ENCODE measurements at places on chromosomes 5 and 9. TPM values are rescaled to one million over a fixed set of nuclear protein-coding genes. Genes with fewer than 3 reads are reported as not detected.

DNA sequence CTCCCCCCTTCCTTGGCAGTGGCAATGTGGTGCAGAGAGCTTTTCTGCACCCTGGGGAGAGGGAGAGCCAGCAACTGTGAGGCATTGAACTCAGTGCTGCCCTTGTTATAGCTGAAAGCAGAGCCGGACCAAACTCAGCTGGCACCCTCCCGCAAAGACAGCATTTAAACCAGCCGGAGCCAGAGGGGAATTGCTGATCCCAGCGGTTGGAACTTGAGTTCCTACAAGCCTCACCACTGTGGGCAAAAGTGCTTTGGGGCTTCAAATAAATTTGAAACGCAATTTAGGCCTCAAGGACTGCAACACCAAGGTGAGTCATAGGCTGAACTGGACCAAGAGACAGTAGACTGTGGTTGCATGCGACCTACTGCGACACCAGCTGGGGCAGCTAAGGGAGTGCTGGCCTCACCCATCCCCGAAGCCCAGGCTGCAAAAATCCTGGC is 207.6 kb upstream of the CDKN2B start:
- DNase-seq = no peak

- DNase-seq = no peak
Observed at GRCh38 chr5:151675611-151676313, 11.0 kb downstream of the SPARC start.

- DNase-seq = no peak
Observed at GRCh38 chr5:16744164-16744880, 127.5 kb upstream of the RETREG1 start.

DNA sequence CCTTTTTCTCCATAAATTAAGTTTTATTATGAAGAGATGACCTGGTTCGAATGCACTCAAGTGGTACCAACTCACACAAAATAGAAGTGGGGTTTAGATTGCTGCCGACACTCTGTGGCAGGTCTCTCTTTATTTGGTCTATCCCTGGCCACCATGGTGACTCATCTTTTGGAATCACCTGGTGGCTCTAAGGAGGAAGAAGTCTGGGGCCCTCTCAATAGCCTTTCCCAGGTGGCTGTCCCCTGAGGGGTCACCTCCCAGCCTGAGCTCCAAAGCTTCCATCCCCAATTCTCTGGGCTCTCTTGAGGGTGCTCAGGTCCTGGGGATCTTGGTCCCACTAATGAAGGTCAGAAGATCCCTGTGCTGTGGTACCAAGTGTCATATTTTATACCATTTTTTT is 136.8 kb downstream of the MVB12B start:
- no peak for DNase-seq

GRCh38 chr5:88092958-88093605 is 175.6 kb downstream of the TMEM161B start:
- DNase-seq = no peak

- DNase-seq = no peak
Observed at GRCh38 chr9:122506964-122507363, 3.6 kb upstream of the OR1J2 start.

The QRFP gene
- 0.36 TPM for polyA plus RNA-seq
